T-helper 1 cell treated with Interleukin-12 subunit alpha and Interleukin-12 subunit beta and Interleukin-4 antibody, amounts not matched to agents 30 ng/mL and 1 ng/mL, for 36 hours (primary cell): ENCODE measurements at places on chromosomes 4 and X. TPM values are rescaled to one million over a fixed set of nuclear protein-coding genes. Genes with fewer than 3 reads are reported as not detected.

Gene MID2
- 6.3 and 6.6 TPM in 2 replicates for total RNA-seq

Gene LEF1
- 207 and 215 TPM in 2 replicates for total RNA-seq

Gene FRAS1
- total RNA-seq: not detected in 2 replicates

Gene RBPJ
- total RNA-seq: 134 and 145 TPM in 2 replicates

Gene KIF4A
- 29.6 and 30.0 TPM in 2 replicates for total RNA-seq

Gene PRSS12
- total RNA-seq: not detected in 2 replicates

Gene BST1
- 0.88 and 1.3 TPM in 2 replicates for total RNA-seq

Gene UGT2A1
- total RNA-seq: not detected in 2 replicates

Gene TNIP3
- 3.0 and 3.4 TPM in 2 replicates for total RNA-seq

Gene BGN
- not detected in 2 replicates for total RNA-seq

Gene SRPX2
- not detected in 2 replicates for total RNA-seq

Gene KLF3
- 27.4 and 27.8 TPM in 2 replicates for total RNA-seq

Gene MUC7
- total RNA-seq: not detected in 2 replicates

Gene SPRY1
- total RNA-seq: 17.5 and 18.1 TPM in 2 replicates

Gene ADGRA3
- total RNA-seq: 4.3 and 5.1 TPM in 2 replicates
